ENCODE measurements at places on chromosomes 13 and 19.

DNA sequence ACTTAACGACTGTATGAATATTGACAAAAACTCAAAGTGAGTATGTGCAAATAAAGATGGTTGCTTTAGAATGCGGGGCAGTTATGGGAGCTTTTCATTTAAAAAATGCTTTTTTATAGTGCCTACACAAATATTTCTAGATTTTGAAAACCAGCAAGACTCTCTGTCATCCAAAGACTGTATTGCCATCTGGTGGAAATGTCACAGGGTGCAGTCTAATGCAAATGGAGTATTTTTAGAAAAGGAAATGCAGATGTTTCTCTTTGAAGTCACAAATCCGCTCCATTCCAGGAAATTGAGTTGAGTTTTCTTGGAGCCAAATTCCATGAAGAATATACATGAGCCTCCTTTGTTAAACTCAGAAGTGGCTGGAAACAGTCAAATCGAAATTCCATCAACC, 2.3 kb upstream of the C1QTNF9B start:
- no peak for DNase-seq

DNA sequence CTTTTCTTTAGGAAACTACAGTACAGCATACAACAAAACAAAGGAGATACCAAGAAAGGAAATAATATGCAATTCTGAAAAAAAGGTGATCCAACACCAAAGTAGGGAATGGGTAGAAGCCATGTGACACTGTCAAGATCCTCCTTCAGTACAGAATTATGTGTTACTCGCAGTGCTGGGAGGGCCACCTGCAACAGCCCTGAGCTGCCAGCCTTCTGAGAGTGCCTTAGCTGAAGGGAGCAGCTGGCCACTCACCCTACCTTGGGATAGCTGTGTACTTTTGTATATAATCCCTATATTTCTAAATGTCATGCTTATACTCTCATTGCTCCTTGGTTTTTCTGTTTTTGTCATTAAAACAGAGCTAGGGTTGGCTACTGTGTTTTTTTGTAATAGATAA, 1518.2 kb upstream of the PCDH20 start:
- no peak for DNase-seq

GRCh38 chr13:59477011-59477410, 686.7 kb downstream of the DIAPH3 start:
- DNase-seq, result no peak

- DNase-seq, result peak; percentile 53
Observed at GRCh38 chr19:18469069-18469846, 31.3 kb upstream of the ISYNA1 start.

- DNase-seq, result peak; percentile 97
Observed at GRCh38 chr19:17334414-17335409, at the start of gene ANO8. TSS of gene ANO8 (minus strand) at chr19:17334855. CDS start at chr19:17334670, 185 bp downstream.

All from T-cell (primary cell).